ENCODE measurements at places on chromosomes 2 and 18.

- no peak for DNase-seq
These were observed 19.3 kb upstream of the MGAT5 start for GRCh38 chr2:134234535-134234934.

DNA sequence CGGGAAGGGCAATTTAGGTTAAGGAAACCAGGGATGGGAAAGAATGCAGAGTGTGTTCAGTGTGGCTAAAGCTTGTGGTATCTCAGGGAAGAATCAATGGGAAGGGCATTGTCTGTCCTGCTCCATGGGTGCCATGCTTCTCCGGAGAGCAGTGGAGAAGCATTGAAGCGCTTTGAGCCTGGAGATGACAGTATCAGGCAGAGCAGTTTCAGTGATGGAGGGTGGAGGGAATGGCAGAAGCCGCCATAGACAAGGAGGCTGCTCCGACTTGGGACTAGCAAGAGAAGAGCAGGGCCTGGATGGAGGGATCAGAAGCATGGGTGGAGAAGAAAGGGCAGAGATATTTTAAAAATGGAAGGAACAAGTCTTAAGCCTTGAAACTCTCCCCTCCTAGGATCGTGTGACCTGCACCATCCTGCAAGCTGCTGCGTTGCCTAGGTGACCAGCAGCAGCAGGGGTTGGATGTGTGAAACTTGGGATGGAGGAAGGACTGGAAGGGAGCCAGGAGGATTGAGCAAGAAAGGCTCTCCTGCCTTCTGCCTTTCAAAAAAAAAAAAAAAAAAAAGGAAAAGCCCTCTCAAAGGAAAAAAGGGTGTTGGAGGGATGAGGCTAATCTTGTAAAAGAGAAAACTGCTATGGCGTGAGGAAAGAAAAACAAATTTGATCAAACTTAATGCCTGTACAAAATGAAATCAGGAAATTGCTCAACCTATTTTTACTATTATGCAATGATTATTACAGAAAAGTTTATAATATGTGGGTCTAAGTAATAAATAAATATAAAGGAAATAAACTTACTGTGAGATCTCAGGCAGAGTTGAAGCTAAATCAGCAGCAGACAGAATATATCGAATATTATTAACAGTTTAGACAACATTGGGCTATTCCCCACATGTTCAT is 493.8 kb upstream of the NRP2 start:
- no peak for DNase-seq

- DNase-seq = no peak
These were observed 2.4 kb downstream of the EN1 start for GRCh38 chr2:118845005-118845521.

GRCh38 chr2:60867007-60867406 is 14.4 kb upstream of the REL start:
- no peak for DNase-seq

- no peak for DNase-seq
These were observed 78.2 kb upstream of the DAPL1 start for GRCh38 chr2:158716921-158717320.

- DNase-seq = no peak
These were observed 147.9 kb downstream of the LNPK start for GRCh38 chr2:175854129-175854528.

DNA sequence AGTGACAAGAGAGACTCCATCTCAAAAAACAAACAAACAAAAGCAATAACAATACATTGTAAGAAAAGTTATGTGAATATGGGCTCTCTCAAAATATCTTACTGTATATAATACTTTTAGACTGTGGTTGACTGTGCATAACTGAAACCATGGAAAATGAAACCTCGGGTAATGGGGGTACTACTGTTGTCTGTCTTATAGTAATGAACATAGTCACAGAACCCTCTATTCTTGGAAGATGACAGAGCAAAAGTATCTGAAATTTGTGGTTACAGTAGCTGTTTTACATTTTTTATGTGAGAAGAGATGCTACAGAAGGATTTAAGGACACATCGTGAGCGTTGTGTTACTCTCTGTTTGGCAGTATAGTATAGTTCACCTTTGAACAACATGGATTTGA is 60.5 kb downstream of the MAP4K4 start:
- DNase-seq = no peak

- DNase-seq = peak; percentile 48
These were observed 1.2 kb upstream of the UGT1A5 start for GRCh38 chr2:233711312-233712008.

DNA sequence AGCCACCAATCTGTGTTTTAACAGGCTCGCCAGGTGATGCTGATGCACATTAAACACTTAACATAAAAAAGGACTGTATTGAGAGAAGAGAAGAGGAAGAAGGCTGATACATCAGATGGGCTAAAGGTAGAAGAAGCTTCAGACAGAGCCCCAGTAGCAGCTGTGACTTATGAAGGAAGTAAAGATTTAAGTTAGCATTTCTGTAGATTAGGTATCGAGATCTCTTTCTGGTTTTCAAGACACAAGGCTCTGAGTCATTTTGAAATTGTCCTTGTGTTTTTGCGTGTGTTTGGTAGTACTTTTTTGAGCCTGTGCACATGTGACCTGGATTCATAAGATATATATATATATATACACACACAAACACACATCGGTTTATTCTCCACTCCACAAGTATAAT is 40.6 kb upstream of the GCFC2 start:
- no peak for DNase-seq

DNA sequence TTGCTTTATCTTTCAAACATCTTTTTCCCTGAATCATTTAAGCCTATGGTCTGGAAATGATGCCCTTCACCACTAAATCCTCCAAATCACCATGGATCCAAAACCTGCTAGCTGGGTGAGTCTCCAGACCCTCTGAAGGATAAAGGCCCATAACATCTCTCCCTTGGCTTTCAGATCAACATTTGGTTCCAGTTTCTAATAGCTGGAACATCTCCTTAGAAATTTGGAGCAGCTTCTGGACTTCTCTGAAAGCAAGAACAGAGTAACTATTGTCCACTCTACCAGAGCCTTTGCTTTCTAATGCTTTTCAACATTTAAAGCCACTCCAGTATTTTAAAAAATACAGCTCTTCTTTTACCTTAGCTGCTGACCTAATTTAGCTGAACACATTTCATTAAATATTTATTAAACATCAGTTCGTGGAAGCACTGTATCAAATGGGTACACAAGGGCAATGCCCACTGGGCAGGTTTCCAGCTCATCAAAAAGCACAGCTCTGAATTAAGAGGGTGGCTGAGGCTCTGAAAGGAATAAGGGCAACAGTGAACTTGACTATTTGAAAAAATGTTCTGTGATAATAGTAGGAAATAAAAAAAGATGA is 75.3 kb downstream of the GALNT3 start:
- DNase-seq = no peak

DNA sequence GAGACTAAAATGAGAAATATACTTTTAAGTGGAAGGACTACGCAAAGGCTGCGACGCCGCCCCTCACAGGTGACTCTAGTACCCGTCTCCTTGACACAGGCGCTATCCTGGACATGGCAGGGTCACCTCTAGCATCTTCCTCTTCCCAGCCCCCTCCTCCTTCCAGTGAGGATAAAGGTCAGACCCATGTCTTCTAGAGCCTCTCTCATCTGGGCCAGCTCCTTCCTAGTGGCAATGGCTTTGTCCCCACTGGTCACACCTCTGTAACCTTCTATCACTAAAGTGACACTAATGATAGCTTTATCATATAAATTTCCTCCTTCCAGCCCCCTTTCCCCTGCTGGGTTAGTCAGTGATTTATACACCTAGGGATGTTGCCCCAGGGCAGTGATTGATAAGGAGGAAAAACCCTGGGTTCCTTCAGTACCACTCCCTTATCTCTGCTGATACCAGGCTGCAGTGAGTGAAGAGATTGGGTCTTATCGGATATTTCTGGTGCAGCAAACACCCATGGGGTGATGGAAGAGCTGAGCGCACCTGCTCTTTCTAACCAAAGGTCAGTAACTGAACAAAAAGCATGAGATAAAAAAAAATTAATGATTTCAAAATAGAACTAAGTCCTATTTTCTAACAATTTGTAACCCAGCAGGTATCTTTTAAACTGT is 62.0 kb upstream of the FZD5 start:
- DNase-seq = no peak

DNA sequence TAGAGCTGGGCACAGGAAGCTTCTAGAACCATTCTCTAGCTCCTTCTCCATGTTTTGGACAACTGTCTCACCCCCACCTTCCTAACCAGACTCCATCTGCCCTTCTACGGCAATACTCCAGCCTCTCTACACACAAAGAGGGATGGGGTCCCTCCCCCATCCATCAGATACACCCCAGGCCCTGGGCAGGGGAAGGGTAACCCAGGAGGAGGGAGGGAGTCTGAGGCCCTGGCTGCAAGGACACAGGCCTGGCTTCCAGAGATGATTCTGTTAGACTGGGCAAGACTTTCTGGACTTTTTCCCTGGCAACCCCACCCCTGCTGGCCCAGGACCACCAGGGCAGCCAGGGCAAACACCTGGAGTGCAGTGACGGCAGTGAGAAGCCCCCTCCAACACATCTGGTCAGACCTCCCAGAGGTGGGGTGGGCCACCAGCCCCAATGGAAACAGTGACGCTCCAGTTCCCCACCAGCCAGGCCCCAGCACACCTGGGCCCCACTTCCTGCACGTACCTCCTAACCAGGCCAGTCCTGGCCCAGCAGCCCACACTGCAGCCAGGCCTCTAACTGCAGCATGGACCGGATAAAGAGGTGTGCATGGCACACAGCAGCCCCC is 6.5 kb downstream of the CYP26B1 start:
- no peak for DNase-seq

DNA sequence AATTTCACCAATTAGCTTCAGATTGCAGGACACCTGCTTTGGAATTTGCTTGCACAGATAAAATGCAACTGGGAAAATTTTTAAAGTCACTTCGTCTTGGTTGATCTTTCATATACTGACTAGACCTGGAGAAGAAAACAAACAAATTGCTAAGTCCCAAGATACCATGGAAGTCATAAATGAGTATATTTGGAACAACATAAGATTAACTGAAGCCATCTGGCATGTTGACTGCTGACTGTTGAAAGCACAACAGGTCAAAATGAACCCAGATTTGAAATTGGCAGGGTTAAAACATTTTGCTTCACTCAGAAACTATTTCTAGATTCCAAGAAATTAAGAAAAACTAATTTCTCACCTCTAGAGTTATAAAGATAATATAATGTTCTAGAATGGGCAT is 470.7 kb downstream of the LPIN1 start:
- DNase-seq = no peak

DNA sequence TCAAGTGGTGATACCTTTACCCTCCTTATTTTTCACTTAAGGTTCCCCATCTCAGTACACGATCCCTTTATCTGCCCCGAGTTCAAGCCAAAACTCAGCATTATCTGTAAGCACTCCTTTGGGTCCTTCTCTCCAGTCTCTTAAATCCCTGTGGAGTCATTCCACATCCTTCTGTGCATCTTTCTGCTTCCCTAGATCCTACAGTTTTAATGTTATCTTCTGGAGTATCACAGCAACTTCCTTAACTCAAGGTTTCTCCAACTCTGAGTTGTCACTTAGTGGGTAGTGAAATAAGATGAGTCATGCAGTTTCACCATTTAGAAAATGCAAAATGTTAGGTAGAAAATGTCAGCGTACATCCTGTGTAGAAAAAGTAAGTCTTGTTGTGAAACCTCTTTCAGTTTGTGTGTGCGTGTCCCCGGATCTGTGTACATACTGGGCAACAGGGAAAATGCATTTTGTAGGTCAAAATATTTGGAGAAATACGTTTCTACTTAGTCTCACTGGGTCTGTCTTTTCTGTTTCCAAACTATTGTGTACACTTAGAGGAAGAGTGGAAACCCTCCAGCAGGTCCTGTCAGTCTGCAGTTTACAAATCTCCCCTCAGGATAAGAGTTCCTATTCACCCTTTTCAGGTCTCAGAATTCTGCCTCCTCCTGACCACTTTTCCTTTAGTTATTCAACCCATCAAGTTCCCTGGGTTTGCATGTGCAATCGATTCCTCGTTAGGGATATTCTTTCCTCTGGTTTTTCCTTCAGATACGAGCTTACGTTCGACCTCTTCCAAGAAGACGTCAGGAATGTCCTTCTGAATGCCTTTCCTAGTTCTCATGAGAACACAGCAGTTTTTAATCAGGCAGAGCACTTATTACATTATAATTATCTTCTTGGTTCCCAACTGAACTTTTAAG is 154.8 kb downstream of the TGIF1 start:
- DNase-seq = no peak

DNA sequence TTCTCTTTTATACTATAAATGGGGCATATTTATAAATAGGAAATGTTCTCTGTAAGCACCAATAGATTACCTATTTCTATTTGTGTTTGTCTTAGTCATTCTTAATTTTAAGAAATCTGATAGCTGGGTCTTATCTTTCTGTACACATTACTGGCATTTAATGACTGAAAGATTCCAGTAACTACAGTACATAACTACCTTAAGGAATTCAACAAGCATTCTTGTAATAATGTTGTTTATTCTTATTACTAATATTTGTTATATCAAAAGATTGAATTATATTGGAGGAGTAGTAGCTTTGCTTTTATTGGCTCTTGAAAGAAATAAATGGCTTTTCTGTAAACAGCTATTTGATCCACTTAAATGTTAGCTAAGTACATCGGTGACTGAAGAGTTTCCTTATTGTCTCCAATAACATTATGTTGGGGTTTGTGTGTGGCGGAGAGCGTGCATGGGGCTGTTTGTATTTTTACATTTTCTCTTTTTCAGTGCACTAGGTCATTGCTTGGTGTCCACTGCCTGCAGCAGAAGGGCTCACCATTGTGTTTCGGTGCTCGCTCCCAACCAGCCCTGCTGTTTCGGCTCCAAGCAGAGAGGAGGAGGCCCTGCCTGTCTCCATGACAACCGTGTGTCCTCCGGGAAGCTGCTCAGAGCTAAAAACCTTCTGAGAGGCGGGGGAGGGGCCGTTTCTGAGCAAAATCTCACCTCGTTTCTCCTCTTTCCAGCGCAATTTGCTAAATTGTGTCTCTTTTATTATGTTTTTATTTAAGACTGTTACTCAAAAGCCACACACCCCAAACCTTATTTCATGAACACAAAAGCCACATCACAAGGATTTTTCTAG is 112.5 kb upstream of the SLC38A11 start:
- no peak for DNase-seq

GRCh38 chr2:138183705-138184104 is 219.4 kb downstream of the HNMT start:
- DNase-seq = no peak

GRCh38 chr2:96602330-96602823 is 35.7 kb downstream of the KANSL3 start:
- no peak for DNase-seq

DNA sequence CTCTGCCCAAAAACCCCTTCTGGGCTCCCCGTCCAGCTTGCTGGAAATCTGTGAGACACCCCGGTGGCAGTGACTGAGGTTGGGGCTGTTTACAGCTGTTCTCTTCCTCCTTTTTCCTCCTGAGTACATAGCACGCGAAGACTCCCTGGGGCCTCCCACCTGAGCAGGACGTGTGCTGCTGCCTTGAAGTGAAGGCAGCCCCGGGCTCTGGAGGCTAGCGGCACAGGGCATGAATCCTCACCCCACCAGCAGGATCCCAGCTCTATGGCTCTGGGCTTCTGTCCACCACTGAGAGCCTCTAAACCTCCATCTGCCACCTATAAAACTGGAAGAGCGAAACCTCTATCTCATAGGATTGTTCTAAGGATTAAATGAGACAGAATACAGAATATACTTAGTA is 182.5 kb downstream of the TMEM163 start:
- DNase-seq = no peak
